ENCODE measurements at places on chromosomes 7 and 10.
A peak's percentile ranks its signal among the peaks of the same experiment; 100 is the strongest.

- no peak for DNase-seq
These were observed 9.9 kb downstream of the MICU1 start for GRCh38 chr10:72615970-72616369.

GRCh38 chr7:81743665-81744064 lies 26.2 kb downstream of the HGF start:
- DNase-seq = no peak

DNA sequence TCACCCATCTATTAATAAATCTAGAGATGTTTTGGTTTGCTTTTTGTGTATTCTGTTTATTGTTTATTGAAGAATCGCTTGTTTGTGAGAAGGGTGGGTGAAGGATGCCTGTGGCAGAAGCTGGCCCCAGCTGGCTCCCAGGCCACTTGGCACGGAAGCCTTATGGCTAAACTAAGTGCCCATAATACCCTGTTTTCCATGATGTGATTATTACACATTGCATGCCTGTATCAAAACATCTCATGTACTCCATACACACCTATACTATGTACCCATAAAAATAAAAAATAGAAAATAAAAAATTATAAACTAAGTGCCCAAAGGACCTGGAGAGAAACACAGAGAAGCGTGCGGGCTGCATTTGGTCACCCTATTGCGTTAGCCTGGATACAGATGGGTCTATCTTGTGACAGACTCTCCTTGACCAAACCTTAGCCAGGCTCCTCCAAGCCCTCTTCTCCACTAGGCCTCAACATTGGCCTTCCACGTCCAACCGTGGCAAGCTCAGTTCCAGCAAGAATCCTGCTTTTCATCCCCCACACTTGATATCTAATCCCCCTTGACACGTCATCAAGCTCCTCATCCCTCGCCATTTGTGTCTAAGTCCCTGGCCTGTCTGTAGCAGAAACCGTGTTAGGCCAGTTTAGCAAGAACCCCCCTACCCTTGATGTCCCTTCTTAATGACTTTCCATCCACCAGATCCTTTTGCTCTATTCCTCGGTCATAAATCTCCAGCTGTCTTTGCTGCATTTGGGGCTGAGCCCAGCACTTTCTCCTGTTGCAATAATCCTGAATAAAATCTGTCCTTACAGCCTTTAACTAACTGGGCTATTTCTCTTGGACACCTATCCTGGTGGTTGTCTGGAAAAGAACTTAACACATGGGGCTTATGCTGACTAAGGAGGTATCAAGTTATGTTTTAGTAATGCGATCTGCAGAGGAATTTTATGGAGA lies 245.2 kb downstream of the TNS3 start:
- no peak for DNase-seq

GRCh38 chr7:120028636-120029035 lies 244.3 kb upstream of the KCND2 start:
- DNase-seq = no peak

DNA sequence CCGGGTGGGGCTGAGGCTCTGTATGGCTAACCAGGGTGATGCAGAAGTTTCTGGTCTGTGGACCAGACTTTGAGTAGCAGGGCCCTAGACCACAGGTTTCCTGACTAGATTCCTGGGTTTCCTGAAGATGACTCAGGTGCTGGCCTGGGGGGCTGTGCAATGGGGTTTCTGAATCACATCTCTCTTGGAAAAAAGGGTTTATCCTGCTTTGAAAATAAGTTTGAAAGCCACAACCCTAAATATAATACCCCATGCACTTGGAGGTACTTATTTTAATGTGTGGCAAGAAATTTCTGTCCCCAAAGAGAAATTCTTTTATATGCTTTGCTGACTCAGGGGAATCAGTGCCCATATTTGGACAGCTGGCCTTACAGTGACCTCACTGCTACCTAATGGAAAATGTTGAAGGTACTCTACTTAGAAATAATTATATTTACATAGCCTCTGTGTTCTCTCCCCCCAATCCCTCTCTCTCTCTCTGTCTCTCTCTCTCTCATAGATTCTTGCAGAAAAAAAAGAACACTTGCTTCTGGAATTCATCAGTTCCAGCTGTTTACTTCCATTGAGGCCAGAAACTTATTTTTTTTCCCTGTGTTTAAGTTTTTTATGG lies 184.4 kb upstream of the LYZL2 start:
- DNase-seq = no peak

GRCh38 chr10:122126763-122127659 lies 138.0 kb downstream of the TACC2 start:
- DNase-seq = no peak

DNA sequence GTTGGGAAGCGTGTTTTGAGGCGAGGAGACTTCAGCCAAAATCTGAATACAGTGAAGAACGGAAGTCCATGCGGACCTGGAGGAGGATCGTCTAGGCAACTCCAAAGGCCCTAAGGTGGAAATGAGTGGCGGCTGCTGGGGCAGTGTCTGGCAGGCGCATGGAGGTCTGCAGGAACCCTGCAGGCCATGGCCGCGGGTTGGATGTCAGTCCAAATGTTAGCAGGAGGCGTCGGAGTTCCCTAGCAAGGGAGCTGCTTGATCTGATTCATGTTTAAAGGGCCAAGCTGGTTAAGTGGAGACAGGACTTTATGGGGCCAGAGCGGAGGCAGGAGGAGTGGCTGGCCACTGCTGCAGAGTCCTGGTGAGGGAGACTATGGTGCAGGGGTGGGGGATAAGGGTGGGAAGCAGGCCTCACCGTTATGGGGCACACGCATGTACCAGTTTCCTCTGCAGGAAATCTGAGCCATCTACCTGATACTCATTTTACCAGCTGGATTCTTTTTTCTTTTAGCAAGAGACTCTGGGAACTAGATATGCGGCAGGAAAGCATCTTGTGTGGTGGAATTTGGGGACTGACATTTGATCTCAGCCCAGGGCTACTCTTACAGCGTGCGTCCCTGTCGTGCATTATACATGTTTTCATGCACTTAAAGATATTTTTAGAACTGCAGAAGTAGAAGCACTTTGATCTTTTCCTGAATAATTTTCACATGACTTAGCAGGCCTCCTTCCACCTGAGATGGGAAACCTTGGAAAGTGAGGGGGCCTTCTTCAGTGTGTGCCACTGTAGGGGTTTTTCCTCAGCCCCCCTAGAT lies 6.6 kb upstream of the REPIN1 start:
- no peak for DNase-seq

GRCh38 chr7:82164813-82165212 lies 278.8 kb downstream of the CACNA2D1 start:
- peak; percentile 31 for DNase-seq

GRCh38 chr7:154532771-154533170 lies 470.2 kb downstream of the PAXIP1 start:
- no peak for DNase-seq

- no peak for DNase-seq
These were observed 16.5 kb upstream of the UBE2D1 start for GRCh38 chr10:58318346-58318745.

DNA sequence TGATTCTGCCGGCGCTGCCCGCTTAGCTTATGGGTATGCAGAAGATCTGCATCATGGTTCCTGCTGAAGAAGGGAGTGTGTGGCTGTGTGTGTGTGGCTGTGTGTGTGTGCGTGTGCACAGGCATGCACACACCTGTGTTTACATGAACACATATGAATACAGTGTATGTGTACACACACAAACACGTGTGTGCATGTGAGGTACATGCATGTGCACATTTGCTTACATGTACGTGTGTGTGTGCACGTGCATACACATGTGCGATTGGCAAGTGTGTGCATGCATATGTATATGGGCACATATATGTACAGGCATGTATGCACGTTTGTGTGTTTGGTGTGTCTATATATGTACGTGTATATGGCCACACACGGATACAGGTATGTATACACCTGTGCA lies 16.4 kb upstream of the FAM20C start:
- no peak for DNase-seq

DNA sequence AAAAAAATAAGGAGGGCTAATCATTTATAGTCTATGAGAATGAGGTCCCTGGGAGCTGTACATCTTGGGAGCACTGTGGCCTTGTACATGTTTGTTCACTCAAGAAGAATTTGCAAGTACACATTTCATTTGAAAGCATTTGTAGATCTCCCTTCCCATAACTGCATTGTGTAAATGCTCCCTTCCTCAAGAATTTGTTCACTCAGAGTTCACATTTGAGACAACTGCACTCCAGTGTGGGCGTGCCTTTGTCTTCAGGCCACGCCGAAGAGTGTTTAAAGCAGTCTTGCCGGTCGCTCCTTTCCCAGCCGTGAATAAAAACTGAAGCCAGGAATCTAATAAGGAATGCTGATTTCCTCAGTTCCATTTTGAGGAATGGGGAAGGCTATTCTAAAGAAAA lies 291.1 kb upstream of the LYZL1 start:
- no peak for DNase-seq

DNA sequence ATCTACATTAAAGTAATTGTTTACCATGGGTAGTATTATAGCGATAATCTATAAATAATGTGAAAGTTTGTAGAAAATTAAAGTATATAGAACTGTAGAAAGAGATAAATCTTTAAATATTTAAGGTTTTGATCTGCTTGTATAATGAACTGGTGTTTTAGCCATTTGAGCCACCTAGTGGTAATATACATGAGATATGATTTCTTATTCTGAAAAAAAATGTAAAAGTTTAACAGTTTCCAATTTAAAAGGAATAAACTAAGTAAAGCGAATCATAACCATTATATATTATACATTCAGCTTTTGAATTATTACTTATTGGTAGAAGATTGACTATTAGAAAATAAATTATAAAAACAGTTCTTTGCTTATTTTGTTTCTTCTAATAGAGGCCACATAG lies 91.2 kb downstream of the OTUD1 start:
- DNase-seq = no peak

GRCh38 chr7:148790850-148791249 lies 92.1 kb downstream of the CUL1 start:
- no peak for DNase-seq

- DNase-seq = no peak
These were observed 73.3 kb upstream of the NANOS1 start for GRCh38 chr10:118955951-118956801.

DNA sequence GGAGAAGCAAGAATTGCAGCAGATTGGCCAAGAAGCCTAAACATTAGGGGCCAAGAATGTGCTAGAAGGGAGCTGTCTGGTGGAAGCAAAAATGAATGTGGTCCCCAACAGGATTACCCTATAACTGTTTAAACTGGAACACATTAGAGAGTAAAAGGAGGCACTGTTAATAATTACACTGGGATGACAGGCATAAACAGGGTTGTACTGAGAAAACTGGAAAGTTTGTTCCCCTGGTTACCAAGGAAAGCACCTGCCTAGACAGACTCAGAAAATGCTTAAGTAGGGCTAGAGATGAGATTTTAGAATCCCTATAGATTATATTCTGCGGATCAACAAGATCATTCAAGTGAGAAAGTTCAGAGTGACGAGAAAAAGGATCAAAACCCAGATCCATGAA lies 100.8 kb downstream of the CTTNBP2 start:
- DNase-seq = no peak

DNA sequence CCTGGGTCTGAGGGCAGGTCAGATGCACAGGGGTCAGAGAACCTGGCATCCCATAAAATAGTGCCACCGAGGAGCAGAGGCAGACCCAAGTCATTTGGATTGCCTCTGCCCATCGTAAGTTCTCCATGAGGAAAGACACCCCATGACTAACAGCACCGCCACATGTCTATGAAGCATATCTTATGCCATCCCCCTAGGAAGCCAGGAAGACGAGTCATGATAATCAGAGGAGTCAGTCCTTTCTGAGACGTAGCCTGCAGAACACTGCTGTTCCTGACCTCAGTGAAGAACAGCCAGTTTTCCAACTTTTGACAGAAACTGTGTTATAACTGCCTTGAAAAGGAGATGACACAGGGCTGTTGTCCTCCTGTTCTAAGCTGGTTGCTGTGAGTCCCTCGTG lies 51.2 kb downstream of the INSYN2A start:
- DNase-seq = no peak

DNA sequence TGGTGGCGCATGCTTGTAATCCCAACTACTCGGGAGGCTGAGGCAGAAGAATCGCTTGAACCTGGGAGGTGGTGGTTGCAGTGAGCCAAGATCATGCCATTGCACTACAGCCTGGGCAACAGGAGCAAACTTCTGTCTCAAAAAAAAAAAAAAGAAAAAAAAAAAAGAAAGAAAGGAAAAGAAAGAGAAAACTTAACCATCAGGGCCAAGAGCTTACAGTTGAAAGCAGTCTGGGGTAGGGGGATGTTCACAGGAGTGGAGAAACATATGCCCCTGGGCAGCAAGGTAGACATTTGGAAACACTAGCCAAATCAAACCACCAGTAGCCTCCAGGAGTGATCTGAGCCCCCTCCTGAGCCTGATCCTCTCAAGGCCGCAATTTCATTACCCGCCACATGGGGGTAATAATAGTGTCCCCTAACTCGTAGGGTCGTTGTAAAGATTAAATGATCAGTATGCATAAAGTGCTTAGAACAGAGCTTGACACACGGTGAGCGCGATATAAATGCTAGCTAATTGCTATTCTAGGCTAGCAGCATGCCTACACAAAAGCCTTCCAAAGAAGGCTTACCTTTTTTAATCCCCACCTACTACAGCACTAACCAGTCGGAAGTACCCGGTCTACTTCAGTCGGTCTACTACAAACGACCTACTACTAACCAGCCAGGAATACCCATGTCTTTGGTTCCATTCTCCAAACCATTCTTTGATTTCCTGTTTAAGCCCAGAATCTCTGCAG lies 274.3 kb upstream of the NEBL start:
- DNase-seq = no peak

- no peak for DNase-seq
These were observed 727 bp upstream of the PDSS1 start for GRCh38 chr10:26696786-26697162.

GRCh38 chr7:121753944-121754343 lies 119.0 kb upstream of the PTPRZ1 start:
- no peak for DNase-seq

GRCh38 chr10:51103554-51104217 lies 29.4 kb downstream of the PRKG1 start:
- DNase-seq = no peak

GRCh38 chr10:3136336-3136735 lies 36.2 kb downstream of the PITRM1 start:
- no peak for DNase-seq

DNA sequence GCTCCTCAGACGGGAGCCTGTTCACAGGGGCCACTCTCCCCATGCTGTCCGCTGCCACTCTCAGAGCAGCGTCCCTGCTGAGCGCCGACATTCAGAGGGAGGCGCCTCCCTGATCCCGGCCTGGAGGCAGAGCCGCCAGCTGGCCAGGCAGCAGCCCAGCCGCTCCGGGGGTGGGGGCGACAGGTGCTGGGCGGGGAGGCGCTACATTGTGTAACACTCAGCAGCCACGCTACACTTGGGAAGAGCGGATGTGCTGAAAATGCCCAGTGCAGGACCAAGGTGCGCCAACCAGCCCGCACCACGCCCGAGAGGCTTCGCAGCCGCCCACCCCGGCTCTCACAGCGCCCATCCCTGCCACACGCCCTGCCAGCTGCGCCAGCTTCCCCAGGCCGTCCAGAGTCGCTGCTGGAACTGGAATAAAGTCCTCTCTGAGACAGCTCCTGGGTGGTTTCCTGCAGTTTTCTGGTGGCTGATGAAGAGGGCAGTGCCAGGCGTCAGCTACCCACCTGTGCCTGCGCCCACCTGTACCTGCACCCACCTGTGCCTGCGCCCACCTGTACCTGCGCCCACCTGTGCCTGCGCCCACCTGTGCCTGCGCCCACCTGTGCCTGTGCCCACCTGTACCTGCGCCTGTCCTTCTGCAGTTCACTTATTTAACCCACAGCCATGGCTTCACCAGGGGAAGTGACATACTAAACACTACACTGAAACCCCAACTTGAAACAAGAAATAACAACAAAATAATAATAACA lies 25.7 kb downstream of the STK32C start:
- no peak for DNase-seq

- no peak for DNase-seq
These were observed 3.5 kb upstream of the CFAP58 start for GRCh38 chr10:104350127-104350635.
